Adrenal gland (tissue), 19 donors: ENCODE measurements at places on chromosomes 12 and 14.

DNA sequence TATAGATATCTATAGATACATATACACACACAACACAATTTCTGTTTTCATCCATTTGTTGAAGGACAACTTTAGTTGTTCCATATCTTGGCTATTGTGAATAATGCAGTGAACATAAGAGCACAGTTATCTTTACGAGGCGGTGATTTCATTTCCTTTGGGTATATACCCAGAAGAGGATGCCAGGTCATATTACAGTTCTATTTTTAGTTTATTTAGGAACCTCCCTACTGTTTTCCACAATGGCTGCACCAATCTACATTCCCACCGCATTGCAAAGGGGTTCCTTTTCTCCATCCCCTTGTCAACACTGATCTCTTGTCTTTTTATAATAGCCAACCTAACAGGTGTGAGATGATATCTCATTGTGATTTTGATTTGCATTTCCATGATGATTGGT lies 143.4 kb upstream of the ARHGAP5 start:
- DNase-seq, result no peak

- DNase-seq, result no peak
Measured at GRCh38 chr12:94768398-94769046, 118.2 kb upstream of the TMCC3 start.

DNA sequence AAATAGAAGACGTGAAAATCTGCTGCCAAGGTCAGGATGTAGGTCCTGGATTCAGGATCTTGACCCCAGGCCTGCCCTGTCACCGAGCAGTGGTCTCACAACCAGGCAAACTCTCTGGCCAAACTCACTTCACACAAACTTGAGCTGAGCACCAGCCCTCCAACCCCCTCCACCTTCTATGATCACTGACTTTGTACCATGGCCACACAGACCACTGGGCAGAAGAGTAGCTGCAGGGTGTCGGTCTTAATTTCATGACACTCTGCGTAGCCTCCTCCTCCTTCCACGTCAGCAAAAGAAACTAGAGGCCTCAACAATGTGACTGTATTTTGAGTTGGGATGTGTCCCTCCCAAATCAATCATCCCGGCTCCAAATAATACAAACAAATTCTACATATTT lies 7.2 kb upstream of the TBX3 start:
- peak; percentile 73 for DNase-seq

- DNase-seq, result no peak
Measured at GRCh38 chr12:132305991-132306884, 23.2 kb downstream of the GALNT9 start.

GRCh38 chr14:89504091-89504490 lies 87.1 kb upstream of the FOXN3 start:
- no peak for DNase-seq
